ENCODE measurements at places on chromosomes 3 and 15.

- no peak for DNase-seq
Observed at GRCh38 chr3:124592658-124593441, 137.4 kb upstream of the UMPS start.

DNA sequence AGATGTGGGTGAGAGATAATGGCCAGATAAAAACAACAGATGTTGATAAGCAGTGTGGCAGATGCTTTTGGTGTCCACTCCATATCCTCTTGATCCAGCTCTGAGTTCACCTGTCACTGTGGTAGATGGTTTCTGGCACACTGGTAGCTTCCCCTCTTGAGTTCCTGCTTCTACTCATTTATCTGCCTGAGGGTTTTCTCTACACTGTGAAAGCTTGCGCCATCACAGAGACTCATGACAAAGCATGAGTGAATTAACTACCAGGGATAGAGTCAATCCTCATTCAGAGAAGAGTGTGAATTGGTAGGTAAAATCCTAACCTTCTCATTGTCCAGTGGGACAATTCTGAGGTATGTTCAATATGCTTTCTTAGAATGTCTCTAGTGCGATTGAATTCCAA lies 50.0 kb upstream of the ARHGEF26 start:
- no peak for DNase-seq

GRCh38 chr3:123258359-123258758 lies 56.6 kb downstream of the SEC22A start:
- no peak for DNase-seq

- DNase-seq: peak; percentile 64
Observed at GRCh38 chr3:148901987-148902791, 37.1 kb downstream of the CPA3 start.

- DNase-seq: no peak
Observed at GRCh38 chr3:50256978-50257890, 11.7 kb upstream of the SEMA3B start.

GRCh38 chr3:119663885-119664284 lies 3.5 kb upstream of the POPDC2 start:
- DNase-seq: peak; percentile 73
